ENCODE measurements at places on chromosomes 3 and 15.

DNA sequence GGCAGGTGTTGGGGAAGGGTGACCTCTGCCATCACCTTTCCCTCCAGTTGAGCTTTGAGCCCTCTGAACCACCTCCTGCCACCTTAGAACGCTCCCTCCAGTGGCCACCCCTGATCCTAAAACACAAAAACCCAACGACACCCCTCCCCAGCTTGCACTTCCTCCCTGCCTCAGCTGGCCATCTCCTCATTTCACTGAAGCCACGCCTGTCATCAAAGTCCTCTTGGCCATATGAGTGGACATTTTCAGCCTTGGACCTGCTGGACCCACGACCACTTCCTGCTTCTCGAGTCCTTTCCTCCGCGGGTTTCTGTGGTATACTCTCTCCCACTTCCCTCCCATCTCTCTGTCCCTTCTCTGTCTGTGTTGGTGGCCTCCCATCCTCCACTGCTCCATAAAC is 48.5 kb upstream of the NR2C2 start:
- no peak for DNase-seq

DNA sequence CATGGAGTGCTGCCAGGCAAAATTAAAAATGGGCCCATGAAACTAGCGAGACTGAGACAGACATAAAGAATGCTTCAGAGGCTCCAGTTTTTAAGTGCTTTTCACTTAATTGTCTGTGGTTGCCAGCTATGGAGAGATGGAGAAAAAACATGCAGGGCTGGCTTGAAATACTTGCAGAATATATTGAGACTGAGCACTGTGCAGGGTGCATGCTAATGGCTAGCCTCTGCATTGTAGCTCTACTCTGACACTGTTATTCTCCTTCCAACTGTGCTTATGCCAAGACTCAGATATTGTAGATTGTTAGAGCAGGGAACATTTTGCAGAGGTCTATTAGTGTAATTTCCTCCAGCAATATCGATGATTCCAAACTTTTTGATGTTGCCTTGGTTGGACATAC is 735.0 kb downstream of the PDCD6IP start:
- DNase-seq = no peak

DNA sequence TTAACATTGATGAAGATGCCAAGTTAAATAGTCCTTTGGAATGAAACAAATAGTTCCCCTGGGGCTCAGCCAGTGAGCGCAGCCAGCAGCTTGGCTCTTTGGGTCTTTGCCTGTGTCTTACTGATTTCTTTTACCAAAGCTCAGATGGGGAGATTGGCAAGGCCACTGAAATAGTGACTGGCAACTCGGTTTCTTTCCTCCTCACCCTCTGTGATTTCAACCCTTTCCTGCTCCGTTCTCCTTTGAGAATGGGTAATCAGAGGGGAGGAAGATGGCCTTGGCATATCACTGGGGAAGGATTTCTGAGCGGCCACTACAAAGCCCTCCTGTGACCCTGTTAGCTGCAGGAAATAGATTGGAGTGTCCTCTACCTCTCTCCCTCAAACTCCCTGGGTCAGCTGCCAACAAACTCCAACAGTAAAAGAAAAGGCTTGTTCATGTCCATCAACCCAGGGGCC is 337.1 kb upstream of the LRRFIP2 start:
- DNase-seq = no peak

DNA sequence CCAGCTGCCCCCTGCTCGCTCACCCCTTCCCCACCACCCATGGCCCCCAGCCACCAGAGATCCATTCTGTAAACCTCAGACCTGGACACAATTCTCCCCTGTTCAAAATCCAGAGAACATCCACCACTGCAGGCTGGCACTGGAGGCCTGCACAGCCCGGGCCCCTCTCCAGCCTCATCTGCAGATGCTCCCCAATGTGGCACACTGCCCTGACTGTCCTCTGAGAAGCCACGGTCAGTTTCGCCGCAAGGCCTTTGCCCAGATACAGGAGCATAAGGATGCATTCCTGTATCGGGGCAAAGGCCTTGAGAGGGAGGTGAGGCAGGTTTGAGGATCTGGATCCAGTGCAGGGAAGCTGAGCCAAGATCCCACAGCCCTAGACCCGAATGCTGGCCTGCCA is 175.4 kb upstream of the LINGO1 start:
- no peak for DNase-seq

DNA sequence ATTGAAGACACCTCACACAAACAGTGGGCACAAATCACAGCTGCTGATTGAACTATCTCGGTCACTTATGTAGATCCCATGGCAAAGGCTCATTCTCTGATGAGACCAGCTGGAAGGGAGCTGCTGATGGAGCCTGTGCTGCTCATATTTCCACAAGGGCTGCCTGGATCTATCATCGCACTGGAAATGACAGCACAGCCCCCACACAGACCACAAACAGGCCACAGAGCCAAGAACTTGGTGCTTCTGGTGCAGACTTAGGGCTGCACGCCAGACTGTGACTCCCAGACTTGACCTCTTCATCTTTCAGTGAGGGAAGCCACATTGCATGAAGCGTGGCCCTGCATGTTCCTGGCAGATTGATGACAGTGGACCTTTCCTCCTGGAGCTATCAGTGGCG is 197.6 kb downstream of the MINAR1 start:
- DNase-seq = no peak

DNA sequence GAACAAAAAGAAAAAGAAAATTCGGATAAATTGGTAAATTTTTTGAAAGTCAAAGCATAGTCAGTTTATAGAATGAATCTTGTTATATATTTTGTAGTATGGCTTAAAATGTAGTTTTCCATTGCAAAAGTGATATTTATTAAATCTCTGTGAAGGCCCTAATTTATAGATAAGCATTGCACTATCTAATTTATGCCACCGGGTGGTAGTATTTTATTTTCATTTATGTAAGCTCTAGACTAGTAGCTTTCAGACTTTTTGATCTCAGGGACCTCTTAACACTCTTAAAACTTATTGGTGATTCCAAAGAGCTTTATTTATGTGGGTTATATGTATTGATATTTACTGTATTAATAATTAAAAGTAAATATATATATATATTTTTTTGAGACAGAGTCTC is 133.9 kb upstream of the LRRFIP2 start:
- DNase-seq = no peak

DNA sequence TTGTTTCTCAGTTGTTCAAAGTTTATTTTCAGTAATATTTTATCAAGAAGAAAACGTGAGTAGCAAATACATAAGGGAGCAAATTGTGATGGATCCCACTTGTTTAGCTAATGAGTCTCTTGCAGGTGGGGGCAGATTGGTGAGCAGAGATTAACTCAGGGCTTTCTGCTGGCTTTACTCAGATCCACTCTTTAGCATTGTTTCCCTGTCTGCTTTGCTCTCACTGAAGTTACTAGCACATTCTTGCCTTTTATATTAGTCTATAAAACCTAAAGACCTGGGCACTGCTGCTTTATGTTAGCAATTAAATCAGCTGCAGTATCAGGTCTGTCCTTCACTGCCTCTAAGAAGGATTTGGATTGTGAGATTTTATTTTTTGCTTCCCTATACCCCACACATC is 71.5 kb downstream of the STAC start:
- no peak for DNase-seq

DNA sequence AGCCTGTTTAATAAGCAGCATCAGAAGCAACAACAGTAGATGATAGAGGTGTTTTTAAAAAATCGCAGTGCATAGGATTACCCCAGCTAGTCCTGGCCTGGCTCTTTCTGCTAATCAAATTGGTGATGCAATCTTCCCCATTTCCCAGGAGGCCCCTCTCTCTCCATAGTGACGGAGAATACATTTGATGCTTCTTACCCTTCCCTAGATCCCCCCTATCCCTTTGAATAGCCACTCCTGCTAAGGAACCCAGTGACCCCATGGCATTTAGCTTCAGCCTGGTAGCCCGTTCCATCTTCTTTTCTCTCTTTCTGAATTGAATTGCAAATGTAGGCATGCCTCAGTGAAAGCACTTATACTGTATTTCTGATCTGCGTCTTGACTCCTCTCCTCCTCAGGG is 223.6 kb upstream of the GAP43 start:
- no peak for DNase-seq

DNA sequence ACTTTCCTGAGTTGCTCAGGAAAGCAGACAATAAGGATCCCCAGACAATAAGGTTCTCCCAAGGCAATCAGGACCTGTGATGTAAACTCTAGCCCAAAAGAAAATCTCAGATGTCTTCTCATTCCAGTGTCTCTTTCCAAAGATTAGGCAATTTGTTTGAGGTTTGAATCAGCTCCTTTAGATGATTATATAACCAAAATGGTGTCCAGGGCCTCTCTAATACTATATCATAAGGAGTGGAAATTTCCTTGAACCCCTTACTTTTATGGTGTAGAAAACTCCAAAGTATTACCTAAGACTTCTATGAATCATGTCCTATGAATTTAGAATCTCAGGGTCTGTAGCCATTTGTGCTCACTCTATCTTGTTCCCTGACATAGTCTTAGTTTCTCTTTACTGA is 65.9 kb downstream of the GPR176 start:
- DNase-seq = no peak

DNA sequence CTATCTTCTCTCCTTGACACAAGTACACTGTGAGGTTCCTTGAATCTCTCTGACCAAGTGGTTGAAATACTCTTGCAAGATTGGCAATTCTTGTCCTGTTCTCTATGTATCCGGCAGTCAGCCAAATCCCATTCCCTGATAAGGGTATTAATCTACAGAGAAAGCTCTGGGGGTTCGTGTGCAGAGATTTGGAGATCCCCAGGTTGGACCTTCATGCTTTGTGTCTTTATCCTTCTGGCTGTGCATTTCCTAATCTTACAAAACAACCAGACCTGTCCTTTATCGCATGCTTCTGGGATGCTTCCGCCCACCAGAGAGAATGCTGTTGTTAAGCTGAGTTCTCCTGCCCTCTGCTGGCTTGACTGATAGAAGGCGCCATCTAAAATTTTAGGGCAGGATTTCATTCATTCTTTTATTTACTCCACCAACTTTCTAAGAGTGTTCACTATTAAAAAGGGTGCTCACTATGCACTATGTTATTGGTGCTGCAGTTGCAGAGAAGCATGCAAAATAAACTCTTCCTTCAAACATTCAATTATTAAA is 8.6 kb upstream of the SST start:
- DNase-seq = peak; percentile 9

- DNase-seq = no peak
Measured at GRCh38 chr15:101048176-101048575, 129.0 kb downstream of the LRRK1 start.

- DNase-seq = no peak
Measured at GRCh38 chr15:58065445-58066041, at the start of gene ALDH1A2. Gene ALDH1A2, minus strand, starts transcription at chr15:58065711. Its CDS starts 61 bp downstream, at chr15:58065650.

- DNase-seq = no peak
Measured at GRCh38 chr3:138376663-138377062, 28.3 kb downstream of the MRAS start.

DNA sequence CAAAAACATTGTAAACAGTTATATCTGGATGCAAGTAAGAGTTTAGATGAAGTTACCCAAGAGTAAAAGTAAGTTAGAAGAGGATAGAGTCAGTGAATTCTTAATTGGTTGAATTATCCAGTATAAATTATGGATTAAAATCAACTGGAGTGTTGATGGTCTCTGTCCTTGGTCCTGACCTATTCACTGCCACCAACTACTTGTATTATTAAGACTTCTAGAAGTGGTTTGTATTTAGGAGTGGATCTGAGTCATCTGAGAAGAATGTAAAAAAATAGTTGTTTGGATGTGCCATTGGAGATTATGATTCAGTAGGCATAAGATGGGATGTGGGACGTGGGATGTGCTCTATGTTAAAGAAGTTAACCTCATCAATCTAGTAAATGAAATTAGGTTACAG is 86.4 kb downstream of the SYNPR start:
- DNase-seq = no peak

DNA sequence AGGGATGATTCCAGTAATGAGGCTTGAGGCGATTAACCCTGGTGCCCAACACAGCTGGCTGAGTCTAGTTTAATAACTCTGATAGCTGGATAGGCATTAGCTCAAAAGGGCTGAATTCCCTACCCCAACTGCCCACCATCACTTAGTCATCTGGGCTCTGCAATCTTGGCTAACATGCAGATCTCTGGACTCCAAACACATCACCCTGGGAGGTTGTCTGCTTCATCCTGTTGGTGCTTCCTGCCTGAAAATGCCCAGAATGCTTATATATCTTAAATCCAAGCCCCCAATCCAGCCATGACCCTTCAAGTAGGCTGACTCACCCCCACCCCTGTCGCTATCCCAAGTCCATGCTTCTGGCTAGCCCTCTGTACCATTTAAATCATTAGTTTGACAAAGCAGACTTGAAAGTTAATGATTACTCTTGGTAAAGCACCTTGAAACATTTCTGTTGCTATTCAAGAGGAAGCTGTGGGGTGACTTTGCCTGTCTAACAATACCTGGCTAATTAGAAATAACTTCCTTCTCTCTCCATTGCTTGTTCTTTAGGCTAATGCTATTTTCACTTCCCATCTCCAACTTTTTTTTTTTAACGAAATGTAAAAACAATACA is 107.0 kb upstream of the RORA start:
- no peak for DNase-seq

DNA sequence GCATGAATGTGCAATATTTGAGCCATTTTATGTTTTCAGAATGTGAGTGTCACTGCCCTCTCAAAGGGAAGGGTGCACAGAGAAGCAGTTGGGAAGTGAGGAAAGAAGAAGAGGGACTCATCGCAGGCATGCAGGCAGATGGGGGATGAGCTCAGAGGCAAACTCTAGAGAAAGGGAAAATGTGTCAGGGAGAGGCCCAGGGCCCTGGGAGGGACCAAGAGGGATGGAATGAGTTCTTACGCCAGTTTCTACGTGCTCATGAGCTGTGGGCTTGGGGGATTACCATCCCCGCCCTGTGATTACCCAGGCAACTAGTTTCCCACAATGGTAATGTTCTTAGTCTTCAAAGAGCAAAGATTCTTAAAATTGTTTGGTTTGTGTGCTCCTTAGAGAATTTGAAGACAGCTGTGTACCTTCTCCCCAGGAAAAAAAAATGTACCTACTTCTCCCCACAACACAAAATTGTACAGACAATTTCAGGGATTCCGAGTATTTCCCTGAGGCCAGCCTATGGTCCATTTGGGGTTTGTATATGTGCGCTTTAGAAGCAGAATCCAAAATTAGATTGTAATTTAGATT is 17.8 kb downstream of the GCSAM start:
- DNase-seq = no peak

Data from stimulated activated CD8-positive, alpha-beta memory T cell treated with anti-CD3 and anti-CD28 coated beads, Interleukin-4, amount 100 ng/mL, for 24 hours (primary cell).